T-cell (primary cell): ENCODE measurements at places on chromosomes 1 and 21.
A peak's percentile ranks its signal among the peaks of the same experiment; 100 is the strongest.

DNA sequence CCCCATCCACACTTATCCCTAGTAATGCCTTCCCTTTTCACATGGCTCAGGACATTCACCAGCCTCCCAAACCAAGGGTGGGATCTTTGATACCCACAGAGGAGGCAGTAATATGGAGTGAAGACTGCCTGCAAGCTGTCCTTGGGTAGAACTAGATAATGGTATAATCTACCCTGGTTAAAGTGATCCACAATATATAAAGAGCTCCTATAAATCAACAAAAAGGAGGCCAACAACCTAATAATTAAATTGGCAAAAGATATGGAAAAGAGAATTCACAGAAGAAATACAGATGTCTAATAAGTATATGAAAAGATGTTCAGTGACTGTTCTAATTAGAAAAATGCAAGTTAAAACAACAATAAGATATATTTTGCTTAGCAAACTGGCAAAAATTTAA, 30.7 kb upstream of the SPOCD1 start:
- no peak for DNase-seq

- no peak for DNase-seq
These were observed 65.3 kb upstream of the CNN3 start for GRCh38 chr1:94992161-94992560.

DNA sequence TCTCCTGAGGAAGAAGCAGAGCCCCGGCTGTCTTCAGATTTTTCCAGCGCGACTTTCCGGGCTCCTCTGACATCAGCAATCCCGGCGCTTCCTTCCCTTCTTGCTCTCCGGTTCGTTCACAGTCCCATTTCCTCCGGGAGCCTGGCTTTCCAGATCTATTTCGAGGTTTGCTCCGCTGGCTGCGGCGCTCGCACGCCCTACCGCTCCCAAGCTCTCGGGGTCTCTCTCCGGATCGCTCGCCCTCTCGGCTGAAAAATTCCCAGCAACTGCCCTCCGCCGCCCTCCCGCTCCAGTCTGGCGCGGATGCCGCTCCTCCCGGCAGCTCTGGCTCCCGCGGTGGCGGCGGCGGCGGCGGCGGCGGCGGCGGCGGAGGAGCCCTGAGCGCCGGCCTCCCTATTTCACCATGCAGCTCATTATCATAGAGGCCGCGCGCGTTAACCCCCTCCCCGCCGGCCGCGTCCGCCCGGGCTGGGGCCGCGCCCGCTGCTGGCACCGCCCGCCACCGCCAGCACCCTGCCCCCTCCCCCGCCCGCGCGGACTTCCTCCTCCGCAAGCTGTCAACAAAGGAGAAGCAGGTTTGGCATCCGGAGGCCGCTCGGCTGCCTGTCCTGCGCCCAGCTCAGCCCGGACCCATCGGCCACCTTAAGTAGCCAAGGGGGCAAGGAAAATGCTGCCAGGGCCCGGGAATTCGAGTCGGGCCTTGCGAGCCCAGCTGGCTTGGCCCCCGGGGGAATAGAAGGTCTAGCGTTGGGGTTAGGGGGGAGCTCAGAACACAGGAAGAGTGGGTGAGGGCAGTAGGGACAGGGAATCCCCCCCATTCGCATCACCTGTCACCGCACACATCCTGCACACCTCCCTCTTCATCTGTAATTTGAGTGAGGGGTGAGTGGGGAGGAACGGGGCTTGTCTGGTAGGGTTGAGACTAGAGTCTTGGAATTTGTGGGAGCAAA, at the start of gene PLXNA2:
Gene PLXNA2, minus strand, starts transcription at position 418 of the 950 bp plus-strand sequence. CDS start 26,462 bp downstream, outside the sequence.
- peak; percentile 50 for DNase-seq

DNA sequence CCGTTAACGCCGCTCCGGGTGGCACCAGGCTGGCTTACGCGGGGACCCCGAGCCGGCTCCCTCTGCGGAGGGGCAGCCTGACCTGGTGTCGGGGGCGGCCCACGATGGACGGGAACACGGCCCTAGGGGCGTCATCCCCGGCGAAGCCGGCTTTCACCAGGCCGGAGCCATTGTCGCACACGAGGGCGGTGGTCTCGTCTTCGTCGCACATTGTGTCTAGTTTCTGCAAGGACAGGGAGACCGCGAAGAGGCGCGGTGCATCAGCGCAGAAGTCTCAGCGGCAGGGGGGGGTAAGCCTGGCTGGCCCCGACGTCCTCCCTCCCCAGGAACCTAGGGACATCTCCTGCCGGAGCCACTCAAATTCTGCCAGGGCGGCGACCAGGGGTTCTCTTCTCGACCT, 989 bp downstream of the ACTA1 start:
- DNase-seq = no peak

DNA sequence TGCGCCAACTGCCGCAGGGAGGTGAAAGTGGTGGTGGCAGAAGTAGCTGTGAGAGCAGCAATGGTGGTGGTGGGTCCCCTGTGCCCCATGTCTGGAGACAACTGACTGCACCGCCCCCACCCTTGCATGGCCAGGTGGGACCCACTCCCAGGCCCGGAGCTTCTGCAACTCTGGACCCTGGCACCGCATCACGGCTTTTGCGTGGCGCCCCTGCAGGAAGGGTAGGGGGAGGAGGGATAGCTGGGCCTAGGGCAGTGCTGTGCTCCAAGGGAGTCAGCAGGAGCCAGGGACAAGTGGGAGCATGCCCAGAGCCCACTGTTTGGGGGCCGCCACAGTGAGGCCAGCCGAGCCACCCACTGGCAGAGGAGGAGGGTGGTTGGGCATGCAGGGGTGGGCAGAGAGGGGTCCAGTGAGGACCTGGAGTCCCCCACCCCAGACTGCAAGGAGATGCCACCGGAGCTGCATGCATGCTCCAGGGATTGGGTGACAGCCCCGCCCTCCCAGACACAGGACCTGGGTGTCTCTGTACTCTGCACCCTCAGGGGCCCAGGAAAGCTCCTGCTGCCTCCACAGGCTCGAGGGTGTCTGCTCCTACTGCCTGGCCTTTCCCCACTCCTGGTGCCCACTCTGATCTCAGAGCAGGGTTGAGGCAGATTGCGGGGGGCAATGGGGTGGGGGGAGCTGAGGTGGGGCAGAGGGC, 9.8 kb upstream of the CTTNBP2NL start:
- no peak for DNase-seq

- DNase-seq = no peak
These were observed 11.0 kb downstream of the DMRTB1 start for GRCh38 chr1:53470155-53470554.

DNA sequence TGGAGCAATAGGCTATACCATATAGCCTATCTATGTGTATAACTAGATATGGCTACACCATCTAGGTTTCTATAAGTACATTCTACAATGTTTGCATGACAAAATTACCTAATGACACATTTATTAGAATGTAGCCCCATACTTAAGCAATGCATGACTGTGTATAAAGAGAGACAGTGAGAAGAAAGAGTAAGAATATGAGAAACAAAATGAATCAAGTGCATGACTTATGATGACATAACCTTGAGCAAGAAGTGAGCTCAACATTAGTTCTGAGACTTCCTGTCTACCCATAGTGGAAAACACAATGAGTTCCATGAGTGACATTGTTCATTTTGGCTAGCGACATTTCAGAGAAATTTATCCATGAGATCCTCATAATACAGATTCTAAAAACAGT, 10.1 kb downstream of the SLC44A5 start:
- no peak for DNase-seq

GRCh38 chr1:115452600-115453329, 114.7 kb upstream of the NGF start:
- DNase-seq = no peak

DNA sequence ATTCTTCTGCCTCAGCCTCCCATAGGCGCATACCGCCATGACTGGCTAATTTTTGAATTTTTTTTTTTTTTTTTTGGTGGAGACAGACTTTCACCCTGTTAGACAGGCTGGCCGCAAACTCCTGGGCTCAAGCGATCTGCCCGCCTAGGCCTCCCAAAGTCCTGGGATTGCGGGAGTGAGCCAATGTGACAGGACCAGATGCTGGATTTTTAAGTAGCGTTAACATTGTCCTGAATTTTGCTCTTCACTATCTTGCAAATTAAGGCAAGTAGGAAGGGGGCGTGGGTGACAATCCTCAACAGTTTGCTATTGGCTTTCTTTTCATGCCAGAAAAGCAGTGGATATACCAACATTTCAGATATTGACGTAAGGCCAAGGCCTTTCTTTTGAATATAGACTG, 49.7 kb upstream of the TSNAX start:
- no peak for DNase-seq

DNA sequence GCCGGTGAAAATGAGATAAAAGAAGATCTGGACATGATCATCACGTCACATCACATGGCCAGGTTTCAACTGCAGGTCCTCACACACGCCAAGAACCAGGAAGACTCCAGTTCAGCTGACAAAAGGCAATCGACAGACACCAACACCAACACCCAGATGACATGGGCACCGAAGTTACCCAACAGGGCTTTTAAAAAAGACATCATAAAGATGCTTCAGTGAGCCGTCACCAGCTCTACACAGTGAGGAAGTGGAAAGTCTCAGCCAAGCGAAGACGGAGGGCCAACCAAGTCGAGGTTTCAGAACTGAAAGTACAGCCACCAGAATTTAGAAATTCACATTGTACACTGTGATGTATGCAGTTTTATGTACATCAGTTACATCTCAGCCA, 154.3 kb upstream of the COL6A1 start:
- no peak for DNase-seq

GRCh38 chr1:190068304-190068703, 409.4 kb downstream of the BRINP3 start:
- DNase-seq = no peak

DNA sequence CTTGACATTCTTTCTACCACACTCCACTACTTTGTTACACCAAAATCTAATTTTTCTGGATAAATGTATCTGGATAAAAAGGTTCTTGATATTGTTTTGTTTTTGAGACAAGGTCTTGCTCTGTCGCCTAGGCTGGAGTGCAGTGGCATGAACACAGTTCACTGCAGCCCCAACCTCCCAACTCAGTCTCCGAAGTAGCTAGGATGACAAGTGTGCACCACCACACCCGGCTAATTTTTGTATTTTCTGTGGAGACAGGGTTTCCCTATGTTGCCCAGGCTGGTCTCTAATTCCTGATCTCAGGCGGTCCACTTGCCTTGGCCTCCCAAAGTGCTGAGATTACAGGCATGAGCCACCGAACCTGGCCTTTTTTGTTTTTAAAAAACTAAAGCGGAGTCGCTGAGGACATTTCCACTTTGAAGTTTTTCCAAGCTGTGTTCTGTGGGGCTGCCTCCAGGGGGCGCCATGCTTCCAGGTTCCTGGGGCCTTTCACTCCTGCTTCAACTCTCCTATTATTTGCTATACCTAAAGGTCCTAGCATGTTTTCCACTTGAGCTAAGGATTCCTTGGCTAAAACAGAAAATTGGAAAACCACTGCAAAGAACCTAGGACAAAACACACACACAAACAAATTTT, 14.1 kb upstream of the NCMAP start:
- no peak for DNase-seq

DNA sequence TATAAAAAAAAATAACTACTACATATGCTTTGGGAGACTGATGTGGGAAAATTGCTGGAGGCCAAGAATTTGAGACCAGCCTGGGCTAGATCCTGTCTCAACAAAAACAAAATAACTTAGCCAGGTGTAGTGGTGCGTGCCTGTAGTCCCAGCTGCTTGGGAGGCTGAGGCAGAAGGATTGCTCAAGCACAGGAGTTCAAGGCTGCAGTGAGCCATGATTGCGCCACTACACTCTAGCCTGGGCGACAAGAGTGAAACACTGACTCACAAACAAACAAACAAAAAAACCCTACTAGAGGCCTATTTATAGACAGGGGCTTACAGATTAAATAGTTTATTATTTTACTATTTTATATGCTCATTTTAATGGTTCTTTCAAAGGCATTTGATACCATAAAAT, 80.0 kb downstream of the LHX4 start:
- DNase-seq = no peak

GRCh38 chr1:211705467-211706091, 30.2 kb upstream of the NEK2 start:
- DNase-seq = no peak

DNA sequence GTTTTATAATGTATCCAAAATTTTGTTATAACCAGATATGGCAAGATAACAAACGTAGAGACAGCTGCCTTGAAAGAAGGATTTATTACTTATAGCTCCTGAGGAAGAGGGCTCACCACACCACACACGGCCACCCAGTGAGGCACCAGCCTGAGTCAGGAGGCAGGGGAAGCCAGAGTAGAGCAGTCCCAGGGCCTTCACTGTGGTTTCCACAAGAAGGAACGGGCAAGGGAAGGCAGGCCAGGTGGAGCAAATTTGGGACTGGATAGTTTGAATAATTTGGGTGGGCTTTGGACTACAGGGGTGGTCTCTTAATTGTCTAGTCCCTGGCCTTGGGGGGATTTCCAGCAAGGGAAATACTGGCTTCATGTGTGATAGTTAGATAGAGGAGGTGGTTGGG, 72.5 kb downstream of the RRAGC start:
- DNase-seq = no peak

GRCh38 chr1:203609979-203610493, 16.6 kb upstream of the ATP2B4 start:
- DNase-seq = no peak

DNA sequence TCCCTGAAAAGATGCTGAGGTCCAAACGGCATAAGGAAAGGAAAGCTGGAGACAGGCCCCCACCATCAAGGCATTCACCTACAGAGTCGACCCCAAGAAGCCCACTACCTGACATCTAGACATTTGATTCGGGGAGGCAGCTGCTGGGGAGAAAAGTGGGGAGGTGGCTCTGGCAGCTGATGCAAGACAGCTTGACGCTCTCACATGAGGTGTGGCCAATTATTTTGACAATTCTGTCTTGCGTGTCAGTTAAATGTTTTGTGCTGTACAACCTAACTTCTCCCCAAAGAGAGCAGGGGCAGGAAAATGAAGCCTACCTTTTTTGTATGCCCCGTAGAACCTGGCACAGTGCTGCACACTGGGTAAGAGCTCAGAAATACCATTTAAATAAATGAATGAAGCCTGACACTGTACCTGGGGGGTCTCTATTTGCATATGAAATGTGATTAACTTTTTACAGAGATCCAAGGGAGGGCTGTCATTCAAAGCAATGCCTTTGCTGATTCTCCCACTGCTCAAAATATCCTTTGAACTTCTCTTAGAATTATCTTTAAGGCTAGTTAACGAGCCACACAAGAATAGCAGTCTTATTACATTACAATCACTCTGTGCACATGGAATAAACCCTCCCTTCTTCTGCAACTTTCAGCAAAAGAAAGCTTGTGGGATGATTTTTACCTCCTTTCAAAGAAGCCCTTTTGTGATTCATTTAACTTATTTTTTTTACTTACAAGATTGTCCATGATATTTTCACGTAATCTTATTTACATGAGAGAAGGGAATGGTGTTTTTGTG, 163.2 kb downstream of the TNR start:
- no peak for DNase-seq

GRCh38 chr21:43740497-43741156, 21.7 kb downstream of the PDXK start:
- DNase-seq = peak; percentile 58

GRCh38 chr1:203082571-203083462, 3.0 kb downstream of the MYOG start:
- no peak for DNase-seq

DNA sequence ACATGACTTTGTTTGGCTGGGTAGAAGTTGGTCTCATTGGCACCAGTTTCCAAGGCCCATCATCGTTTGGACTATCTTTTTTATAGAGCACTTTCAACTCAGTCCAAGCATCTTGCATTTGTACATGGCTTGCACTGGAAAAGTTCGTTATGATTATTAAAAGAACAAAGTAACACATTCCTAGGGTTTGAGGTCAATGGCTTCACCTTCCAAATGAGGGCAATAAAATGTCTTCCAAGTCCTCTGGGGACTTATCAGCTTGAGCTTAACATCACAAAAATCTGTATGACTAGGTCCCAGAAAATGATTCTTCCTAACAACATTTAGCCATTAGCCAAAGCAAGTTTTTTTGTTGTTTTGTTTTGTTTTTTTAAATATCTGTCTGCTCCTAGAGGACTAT, 610.8 kb downstream of the LMO4 start:
- no peak for DNase-seq
